ENCODE measurements at places on chromosomes 11 and 22. TPM values are rescaled to one million over a fixed set of nuclear protein-coding genes. Genes with fewer than 3 reads are reported as not detected.
A peak's percentile ranks its signal among the peaks of the same experiment; 100 is the strongest.

DNA sequence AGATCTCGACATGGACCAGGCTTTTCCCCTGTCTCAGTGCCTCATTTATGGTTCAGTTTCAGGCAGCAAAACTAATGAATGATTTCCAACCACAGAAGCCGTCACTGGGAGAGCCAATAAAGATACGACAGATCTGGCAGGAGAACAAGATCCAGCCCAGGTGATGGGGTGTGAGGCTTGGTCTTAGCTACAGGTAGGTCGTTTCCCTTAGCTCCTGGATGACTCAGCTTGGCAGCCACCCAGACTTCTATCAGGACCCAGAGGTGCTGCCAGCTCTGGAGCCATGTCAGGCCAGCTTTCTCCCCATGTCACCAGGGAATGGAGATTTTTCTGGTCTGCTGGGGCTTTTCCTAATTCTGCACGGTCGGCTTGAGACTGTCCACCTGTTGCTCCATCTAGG, 36.3 kb upstream of the APOBEC3A start:
- no peak for DNase-seq
- no peak overlapping the region for H3K27ac ChIP-seq
- H3K4me1 ChIP-seq = peaks cover 11% of the 10 kb centered on the region
- H3K27me3 ChIP-seq = peaks cover 47% of the 10 kb centered on the region
- no peak overlapping the region for H3K4me3 ChIP-seq

- no peaks in the 10 kb centered on the region for H3K27me3 ChIP-seq
- DNase-seq = no peak
- peaks cover 1% of the 10 kb centered on the region for H3K36me3 ChIP-seq
- H3K4me3 ChIP-seq = no peak overlapping the region
Observed at GRCh38 chr11:44614281-44614775, 48.9 kb downstream of the CD82 start.

- peak overlapping the region; percentile 49 for H3K4me3 ChIP-seq
- DNase-seq = peak; percentile 29
- H3K27me3 ChIP-seq = no peaks in the 10 kb centered on the region
- peak overlapping the region; percentile 2 for H3K27ac ChIP-seq
Observed at GRCh38 chr22:43481568-43482317, 69.9 kb downstream of the MPPED1 start.

The EXPH5 gene
- total RNA-seq = 5.7 TPM

DNA sequence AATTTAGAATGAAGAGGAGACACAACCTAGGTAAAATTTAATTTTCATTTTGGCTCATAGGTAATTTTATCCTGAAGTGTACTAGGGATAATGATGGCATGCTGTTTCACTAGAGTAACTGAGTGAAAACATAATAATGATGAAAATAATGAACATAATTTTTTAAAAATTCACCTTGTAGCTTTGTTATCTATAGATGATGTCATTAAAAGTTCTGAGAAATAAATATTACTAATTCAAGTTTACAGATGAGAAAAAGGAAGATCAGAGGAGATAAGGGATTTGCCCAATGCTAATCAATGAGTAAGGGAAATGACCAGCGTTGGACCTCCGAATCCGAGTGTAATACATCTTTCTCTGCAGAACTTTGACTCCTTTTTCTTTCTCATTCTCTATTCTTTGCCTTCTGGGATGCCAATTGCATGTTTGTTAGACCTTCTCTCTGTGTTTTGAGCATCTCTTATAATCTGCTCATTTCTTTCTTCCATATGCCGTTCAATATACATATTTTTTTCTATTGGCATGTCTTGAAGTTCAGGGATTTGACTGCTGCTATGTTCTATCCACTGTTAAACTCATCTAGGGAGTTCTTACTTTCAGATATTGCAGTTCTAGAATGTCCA, 186.5 kb downstream of the SNX19 start:
- H3K27ac ChIP-seq = no peak overlapping the region
- no peaks in the 10 kb centered on the region for H3K27me3 ChIP-seq
- peaks cover 5% of the 10 kb centered on the region for H3K36me3 ChIP-seq
- no peaks in the 10 kb centered on the region for H3K4me1 ChIP-seq
- H3K4me3 ChIP-seq = no peak overlapping the region

GRCh38 chr11:110199184-110199981, 97.0 kb downstream of the RDX start:
- no peak for DNase-seq
- no peaks in the 10 kb centered on the region for H3K4me1 ChIP-seq
- H3K4me3 ChIP-seq = no peak overlapping the region
- no peak overlapping the region for H3K27ac ChIP-seq
- peaks cover 7% of the 10 kb centered on the region for H3K27me3 ChIP-seq

The SOX6 gene
- not detected for total RNA-seq

The RFPL2 gene
- total RNA-seq = 0.50 TPM

The KREMEN1 gene
- 0.09 TPM for total RNA-seq

GRCh38 chr11:67356387-67356863, 3.1 kb upstream of the POLD4 start:
- H3K4me3 ChIP-seq = peak overlapping the region; percentile 57
- no peak for DNase-seq
- H3K27ac ChIP-seq = peak overlapping the region; percentile 59
- peaks cover 34% of the 10 kb centered on the region for H3K4me1 ChIP-seq
- no peaks in the 10 kb centered on the region for H3K27me3 ChIP-seq
- H3K36me3 ChIP-seq = no peaks in the 10 kb centered on the region

DNA sequence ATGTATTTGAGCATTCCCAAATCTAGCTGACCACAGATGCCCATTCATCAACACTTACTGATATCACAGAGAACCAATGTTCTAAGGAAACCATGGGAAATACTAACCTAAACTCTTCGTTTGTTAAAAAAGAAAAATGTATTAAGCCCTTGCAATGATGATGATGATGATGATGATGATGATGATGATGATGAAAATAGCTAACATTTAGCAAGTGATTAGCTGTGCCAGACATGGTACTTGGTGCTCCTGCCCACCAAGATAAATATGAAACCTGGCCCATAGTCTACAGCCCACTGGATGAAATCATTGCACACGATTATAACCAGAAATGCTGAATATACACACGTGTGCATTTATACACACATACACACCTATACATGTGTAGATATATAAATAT, 37.5 kb downstream of the SMCO4 start:
- no peak overlapping the region for H3K27ac ChIP-seq
- H3K27me3 ChIP-seq = no peaks in the 10 kb centered on the region
- H3K36me3 ChIP-seq = no peaks in the 10 kb centered on the region
- no peak overlapping the region for H3K4me3 ChIP-seq

The FKBP2 gene
- total RNA-seq = 34.2 TPM

- no peak overlapping the region for H3K4me3 ChIP-seq
- H3K4me1 ChIP-seq = no peaks in the 10 kb centered on the region
Observed at GRCh38 chr11:73907191-73907590, 30.4 kb downstream of the PAAF1 start.

The ME3 gene
- total RNA-seq = 2.1 TPM

The SYT8 gene
- total RNA-seq = not detected

- H3K27ac ChIP-seq = no peak overlapping the region
- no peaks in the 10 kb centered on the region for H3K36me3 ChIP-seq
- H3K4me1 ChIP-seq = peaks cover 4% of the 10 kb centered on the region
- H3K4me3 ChIP-seq = no peak overlapping the region
Observed at GRCh38 chr11:31414338-31414737, 44.7 kb downstream of the DNAJC24 start.

The NRGN gene
- total RNA-seq = 4.4 TPM

- no peak for DNase-seq
- no peaks in the 10 kb centered on the region for H3K27me3 ChIP-seq
- H3K4me1 ChIP-seq = no peaks in the 10 kb centered on the region
- no peak overlapping the region for H3K4me3 ChIP-seq
- no peaks in the 10 kb centered on the region for H3K36me3 ChIP-seq
Observed at GRCh38 chr11:17846852-17847453, 112.4 kb downstream of the KCNC1 start.

The NADSYN1 gene
- total RNA-seq = 107 TPM

- H3K36me3 ChIP-seq = no peaks in the 10 kb centered on the region
- no peak overlapping the region for H3K4me3 ChIP-seq
- no peaks in the 10 kb centered on the region for H3K4me1 ChIP-seq
- no peak for DNase-seq
Observed at GRCh38 chr11:105667441-105667840, 57.6 kb downstream of the GRIA4 start.

The LRRC55 gene
- total RNA-seq = not detected

GRCh38 chr11:119705362-119705761, 23.6 kb downstream of the NECTIN1 start:
- H3K4me1 ChIP-seq = peaks cover 6% of the 10 kb centered on the region
- no peak for DNase-seq

GRCh38 chr22:23415490-23415851, 164.6 kb downstream of the IGLL1 start:
- no peak overlapping the region for H3K4me3 ChIP-seq
- H3K27ac ChIP-seq = no peak overlapping the region
- no peaks in the 10 kb centered on the region for H3K36me3 ChIP-seq

DNA sequence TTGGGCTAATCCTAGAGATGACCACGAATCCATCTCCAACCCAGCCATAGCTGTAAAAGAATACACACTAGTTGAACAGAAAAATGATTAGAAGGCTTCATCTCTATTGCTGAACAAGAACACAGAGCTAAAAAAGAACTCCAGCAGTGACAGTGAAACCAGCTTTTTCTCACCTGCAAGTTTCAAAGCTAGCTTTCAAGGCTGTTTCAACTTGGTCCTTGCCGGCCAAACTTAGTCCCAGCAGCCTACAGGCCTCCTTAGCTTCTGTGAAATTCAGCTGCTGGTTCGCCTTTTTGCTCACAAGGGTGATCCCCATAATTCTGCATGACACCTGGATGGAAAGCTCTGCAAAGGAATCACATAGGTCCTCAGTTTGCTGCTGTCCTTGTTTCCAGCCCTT, 4.4 kb downstream of the LYVE1 start:
- no peak for DNase-seq
- H3K4me3 ChIP-seq = no peak overlapping the region
- H3K27me3 ChIP-seq = no peaks in the 10 kb centered on the region
- no peaks in the 10 kb centered on the region for H3K4me1 ChIP-seq

The CD3G gene
- 125 TPM for total RNA-seq

The ZP1 gene
- total RNA-seq = not detected

DNA sequence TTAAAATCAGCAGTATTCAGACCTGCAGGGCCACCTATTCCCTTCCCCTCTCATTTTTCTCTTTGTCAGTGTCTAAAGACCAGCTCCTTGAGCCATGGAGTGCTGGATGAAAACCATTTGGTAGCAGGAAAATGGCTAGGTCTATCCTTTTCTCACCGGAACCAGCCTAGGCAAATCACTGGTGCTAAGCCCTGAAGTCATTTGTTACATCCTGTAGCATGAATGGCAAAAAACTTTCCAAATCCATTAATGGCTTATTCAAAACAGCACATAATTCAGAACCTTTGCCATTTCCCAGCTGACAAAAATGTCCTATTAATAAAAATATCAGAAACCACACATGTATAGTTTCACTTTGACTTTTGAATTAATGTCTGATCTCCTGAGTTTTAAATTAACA, 209.5 kb upstream of the E2F8 start:
- peaks cover 10% of the 10 kb centered on the region for H3K4me1 ChIP-seq
- H3K27me3 ChIP-seq = peaks cover 62% of the 10 kb centered on the region
- no peak overlapping the region for H3K4me3 ChIP-seq

GRCh38 chr11:69030301-69030700, 17.3 kb upstream of the MRGPRF start:
- no peaks in the 10 kb centered on the region for H3K4me1 ChIP-seq
- H3K4me3 ChIP-seq = no peak overlapping the region
- no peaks in the 10 kb centered on the region for H3K36me3 ChIP-seq
- H3K27me3 ChIP-seq = peaks cover 20% of the 10 kb centered on the region
- no peak for DNase-seq
- no peak overlapping the region for H3K27ac ChIP-seq

The POU2AF3 gene
- total RNA-seq = not detected

DNA sequence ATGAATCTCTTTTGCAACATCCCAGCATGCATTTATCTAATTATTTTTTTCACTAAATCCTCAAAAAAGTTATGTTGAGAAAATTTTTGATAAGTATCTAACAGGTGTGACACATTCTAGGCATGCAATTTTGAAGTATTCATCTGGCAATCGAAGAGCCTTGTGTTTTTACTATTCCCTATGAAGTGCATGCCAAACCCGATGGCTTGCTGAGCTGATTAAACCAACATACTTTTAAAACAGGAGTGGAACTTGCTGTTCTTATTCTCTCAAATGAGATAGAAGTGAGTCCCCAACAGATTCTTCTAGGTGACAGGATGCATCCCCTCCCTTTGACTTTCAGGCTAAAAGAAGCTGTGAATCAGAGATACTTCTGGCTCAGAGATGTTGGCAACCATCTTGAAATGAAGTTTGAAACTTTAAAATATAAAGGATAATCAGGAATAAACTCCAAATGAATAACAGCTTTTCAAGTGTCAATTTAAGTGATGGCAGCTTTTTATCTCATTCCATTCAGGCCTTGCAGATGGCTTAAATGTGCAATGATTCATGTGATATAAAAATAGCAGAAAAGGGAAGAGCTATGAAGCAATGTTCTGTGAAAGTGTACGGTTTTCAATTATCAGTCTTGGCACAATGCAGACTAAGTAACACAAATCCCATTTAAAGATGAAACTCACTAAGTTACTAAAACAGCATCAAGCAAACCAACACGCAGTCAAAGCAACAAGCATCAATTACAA, 67.7 kb downstream of the APOL5 start:
- DNase-seq = no peak
- no peak overlapping the region for H3K4me3 ChIP-seq
- H3K27ac ChIP-seq = no peak overlapping the region
- H3K4me1 ChIP-seq = no peaks in the 10 kb centered on the region

GRCh38 chr22:20111045-20111688, 4.7 kb upstream of the RANBP1 start:
- H3K36me3 ChIP-seq = peaks cover 6% of the 10 kb centered on the region
- H3K27me3 ChIP-seq = no peaks in the 10 kb centered on the region
- DNase-seq = peak; percentile 56
- H3K4me1 ChIP-seq = peaks cover 35% of the 10 kb centered on the region
- no peak overlapping the region for H3K4me3 ChIP-seq
- H3K27ac ChIP-seq = peak overlapping the region; percentile 69

GRCh38 chr11:92948116-92948515, 21.3 kb upstream of the MTNR1B start:
- no peaks in the 10 kb centered on the region for H3K4me1 ChIP-seq
- no peaks in the 10 kb centered on the region for H3K36me3 ChIP-seq
- no peak overlapping the region for H3K4me3 ChIP-seq
- H3K27me3 ChIP-seq = peaks cover 48% of the 10 kb centered on the region
- no peak for DNase-seq
- no peak overlapping the region for H3K27ac ChIP-seq

GRCh38 chr22:41934284-41935014, 7.8 kb upstream of the TNFRSF13C start:
- peaks cover 9% of the 10 kb centered on the region for H3K36me3 ChIP-seq
- no peaks in the 10 kb centered on the region for H3K27me3 ChIP-seq

The GPHA2 gene
- 0.58 TPM for total RNA-seq

DNA sequence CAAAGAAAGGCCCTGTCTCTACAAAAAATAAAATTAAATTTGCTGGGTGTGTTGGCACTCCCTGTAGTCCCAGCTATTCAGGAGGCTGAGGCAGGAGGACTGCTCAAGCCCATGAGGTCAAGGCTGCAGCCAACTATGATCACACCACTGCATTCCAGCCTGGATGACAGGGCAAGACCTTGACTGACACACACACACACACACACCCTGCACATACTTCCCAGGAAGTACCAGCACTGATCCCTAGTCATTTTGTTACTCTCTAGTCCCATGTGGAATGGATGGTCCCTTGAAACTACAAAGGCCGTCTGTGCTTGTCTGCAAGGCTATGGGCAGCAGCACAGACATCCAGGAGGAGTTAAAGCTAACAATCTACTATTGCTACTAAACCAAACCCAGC, 59.7 kb upstream of the CYP2D6 start:
- H3K27me3 ChIP-seq = no peaks in the 10 kb centered on the region
- no peak for DNase-seq

GRCh38 chr11:94424662-94425061, 23.4 kb upstream of the GPR83 start:
- DNase-seq = no peak
- H3K27ac ChIP-seq = no peak overlapping the region
- H3K4me1 ChIP-seq = no peaks in the 10 kb centered on the region
- H3K36me3 ChIP-seq = peaks cover 53% of the 10 kb centered on the region
- H3K4me3 ChIP-seq = no peak overlapping the region

The UCP3 gene
- 5.4 TPM for total RNA-seq
